ENCODE measurements at places on chromosomes 5 and 9. TPM values are rescaled to one million over a fixed set of nuclear protein-coding genes. Genes with fewer than 3 reads are reported as not detected.

GRCh38 chr5:153700940-153701339 lies 210.5 kb downstream of the GRIA1 start:
- no peak for DNase-seq

DNA sequence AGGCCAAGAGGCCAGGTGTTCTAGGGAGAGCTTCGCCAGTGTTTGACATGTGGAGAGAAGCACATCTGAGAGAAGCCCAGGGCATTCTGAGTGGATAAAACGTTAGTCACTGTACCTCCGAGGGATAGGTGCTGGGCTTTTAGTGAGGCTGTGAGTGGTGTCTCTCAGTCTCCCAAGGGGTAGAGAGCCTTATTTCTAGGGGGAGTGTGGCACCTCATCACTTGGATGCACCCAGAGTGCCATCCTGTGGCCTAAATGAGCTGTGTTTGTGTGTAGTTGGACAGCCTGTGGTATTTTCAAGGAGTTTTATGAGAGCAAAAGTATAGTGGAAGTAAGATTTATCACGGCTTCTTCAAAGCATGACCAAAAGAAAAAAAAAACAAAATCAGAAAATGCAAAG lies 1046.9 kb upstream of the WWC1 start:
- DNase-seq: no peak

DNA sequence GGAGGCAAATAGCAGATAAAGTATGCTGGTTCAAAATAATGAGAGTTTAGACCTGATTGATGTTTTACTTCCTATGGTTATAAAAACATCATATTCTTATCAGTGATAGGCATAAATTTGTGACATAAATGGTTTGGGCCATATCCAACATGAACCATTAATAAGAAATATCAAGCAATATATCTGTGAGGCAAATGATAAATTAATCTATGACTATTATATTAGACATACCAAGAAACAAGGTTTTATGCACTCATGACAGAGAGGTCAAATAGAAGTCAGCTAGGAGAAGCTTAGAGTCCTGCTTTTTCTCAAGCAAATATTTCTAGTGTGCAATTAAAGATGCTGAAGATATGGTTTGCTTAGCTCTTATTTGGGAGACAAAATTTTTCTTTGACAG lies 10.4 kb downstream of the SMIM3 start:
- DNase-seq: no peak

DNA sequence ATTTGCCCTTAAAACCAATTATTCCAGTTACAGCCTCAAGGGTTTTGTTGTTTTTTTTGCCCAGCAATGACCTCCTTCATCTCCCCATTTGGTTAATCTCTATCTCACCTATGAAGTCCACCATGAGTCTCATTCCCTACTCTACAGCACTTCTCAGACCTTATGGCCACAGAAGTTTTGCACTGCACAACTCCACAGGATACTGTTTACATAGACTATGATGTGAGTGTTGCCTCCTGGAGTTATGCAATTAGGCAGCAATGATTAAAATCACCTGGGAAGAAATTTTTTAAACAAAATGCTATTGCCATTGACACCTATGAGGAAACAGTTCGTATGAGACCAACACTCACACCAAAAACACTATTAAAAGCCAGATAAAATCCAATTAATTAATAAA lies 39.7 kb downstream of the ZDHHC21 start:
- DNase-seq: no peak

DNA sequence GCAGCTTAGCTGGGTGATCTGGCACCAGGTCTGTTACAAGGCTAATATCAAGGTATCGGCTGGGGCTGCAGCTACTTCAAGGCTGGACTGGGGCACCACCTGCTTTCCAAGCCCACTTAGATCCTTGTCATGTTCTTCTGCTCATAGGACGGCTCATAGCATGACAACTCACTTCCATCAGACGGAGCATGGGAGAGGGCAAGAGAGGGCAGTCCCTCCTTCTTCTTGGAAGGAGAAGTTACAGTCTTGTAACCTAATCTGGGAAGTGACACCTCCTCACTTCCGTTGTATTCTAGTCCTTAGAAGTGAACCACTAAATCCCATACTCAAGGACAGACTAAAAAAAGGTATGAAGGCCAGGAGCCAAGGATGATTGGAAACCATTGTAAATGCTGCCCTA lies 258.2 kb downstream of the MAST4 start:
- DNase-seq: no peak

DNA sequence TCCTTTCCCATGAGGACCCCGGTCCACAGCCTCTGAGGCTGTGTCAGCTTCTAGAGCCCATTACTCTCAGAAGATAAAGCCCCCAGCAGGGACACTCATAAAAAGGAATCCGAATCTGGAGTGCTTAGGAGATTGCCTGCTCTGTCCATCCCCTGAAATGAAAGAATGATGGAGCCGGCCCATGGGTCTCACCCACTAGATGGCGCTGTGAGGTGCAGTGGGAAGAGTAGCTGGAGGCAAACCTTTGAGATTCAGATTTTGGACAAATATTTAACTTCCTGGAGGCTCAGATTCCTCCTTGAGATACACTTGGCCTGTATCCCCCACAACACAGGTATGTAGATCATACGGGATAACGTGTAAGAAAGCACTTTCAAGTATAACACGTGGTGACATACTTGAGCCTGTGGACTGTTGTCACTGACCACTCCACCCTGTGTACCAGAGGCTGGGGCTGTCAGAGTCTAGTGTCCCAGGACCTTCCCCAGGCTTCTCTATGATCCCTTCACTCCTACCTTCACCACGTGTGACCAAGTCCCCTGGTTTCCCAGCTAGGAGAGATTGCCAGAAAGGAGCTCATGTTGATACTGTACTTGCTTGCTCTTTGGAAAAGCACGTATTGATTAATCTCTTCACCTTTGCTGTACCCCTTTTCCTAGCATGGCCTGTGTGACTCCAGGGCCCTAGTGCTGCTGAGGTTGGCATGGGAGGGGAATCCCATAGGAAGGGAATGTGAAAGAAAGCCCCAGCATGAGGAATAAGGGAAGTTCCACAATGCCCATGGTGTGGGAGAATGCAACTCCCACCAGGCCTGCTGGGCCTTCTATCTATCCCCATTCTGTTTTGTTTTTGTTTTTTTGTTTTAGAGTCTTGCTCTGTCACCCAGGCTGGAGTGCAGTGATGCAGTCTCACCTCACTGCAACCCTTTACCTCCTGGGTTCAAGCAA lies 32.1 kb downstream of the TRMO start:
- no peak for DNase-seq

CACFD1 gene
- 27.3 TPM for polyA plus RNA-seq

PROB1 gene
- 2.4 TPM for polyA plus RNA-seq
